GM12878 (cell line): ENCODE measurements at places on chromosomes 5 and 9. TPM values are rescaled to one million over a fixed set of nuclear protein-coding genes. Genes with fewer than 3 reads are reported as not detected.

The SMIM33 gene
- 0.19 and 0.25 TPM in 2 replicates for polyA plus RNA-seq

The SEMA6A gene
- 1.1 and 1.3 TPM in 2 replicates for polyA plus RNA-seq

The PKD2L2 gene
- 0.40 and 0.74 TPM in 2 replicates for polyA plus RNA-seq

The PCDHGA3 gene
- polyA plus RNA-seq = 0.05 and 0.17 TPM in 2 replicates

The EIF4E1B gene
- polyA plus RNA-seq = not detected in 2 replicates

The LCN1 gene
- polyA plus RNA-seq = not detected in 2 replicates

The AK1 gene
- 1.2 and 1.4 TPM in 2 replicates for polyA plus RNA-seq

The SNX30 gene
- 0.71 and 0.76 TPM in 2 replicates for polyA plus RNA-seq

The EQTN gene
- not detected in 2 replicates for polyA plus RNA-seq

The TICAM2 gene
- polyA plus RNA-seq = 2.6 and 3.3 TPM in 2 replicates

The SLC6A18 gene
- polyA plus RNA-seq = not detected in 2 replicates

The LRRC26 gene
- polyA plus RNA-seq = 0.15 and 0.33 TPM in 2 replicates

The WWC1 gene
- polyA plus RNA-seq = 0.67 and 1.6 TPM in 2 replicates

The DBH gene
- polyA plus RNA-seq = not detected in 2 replicates

The PPP3R2 gene
- polyA plus RNA-seq = not detected in 2 replicates

The INSL4 gene
- not detected in 2 replicates for polyA plus RNA-seq

The C5orf34 gene
- 11.8 and 15.1 TPM in 2 replicates for polyA plus RNA-seq

The BBLN gene
- polyA plus RNA-seq = 95.9 and 100 TPM in 2 replicates

The SHC3 gene
- not detected in 2 replicates for polyA plus RNA-seq

The PPP6C gene
- 40.2 and 41.2 TPM in 2 replicates for polyA plus RNA-seq

The HMGCS1 gene
- polyA plus RNA-seq = 22.6 and 24.0 TPM in 2 replicates

The ZCCHC10 gene
- polyA plus RNA-seq = 55.5 and 66.1 TPM in 2 replicates

The ARID3C gene
- not detected in 2 replicates for polyA plus RNA-seq

The C9orf152 gene
- polyA plus RNA-seq = not detected in 2 replicates

The SOWAHA gene
- not detected in 2 replicates for polyA plus RNA-seq

The ADRB2 gene
- 0.28 and 0.34 TPM in 2 replicates for polyA plus RNA-seq

The PCDHAC1 gene
- polyA plus RNA-seq = not detected in 2 replicates

The ACTL7B gene
- polyA plus RNA-seq = not detected in 2 replicates

The BNIP1 gene
- polyA plus RNA-seq = 24.5 and 25.0 TPM in 2 replicates

The FBXO10 gene
- polyA plus RNA-seq = 8.7 and 8.8 TPM in 2 replicates

The KCNN2 gene
- 0.21 and 0.36 TPM in 2 replicates for polyA plus RNA-seq

The NUP188 gene
- 72.9 and 74.1 TPM in 2 replicates for polyA plus RNA-seq

The PRRT1B gene
- not detected in 2 replicates for polyA plus RNA-seq

The MARCHF3 gene
- 17.4 TPM in 2 replicates for polyA plus RNA-seq

The CWC27 gene
- 53.1 and 61.9 TPM in 2 replicates for polyA plus RNA-seq

The RASGRF2 gene
- 0.19 and 0.21 TPM in 2 replicates for polyA plus RNA-seq

The ARHGEF37 gene
- 0.78 and 1.0 TPM in 2 replicates for polyA plus RNA-seq

The SLC24A2 gene
- not detected in 2 replicates for polyA plus RNA-seq

The ZFP37 gene
- 1.4 and 1.6 TPM in 2 replicates for polyA plus RNA-seq

The LCN9 gene
- not detected in 2 replicates for polyA plus RNA-seq

The TIGD6 gene
- polyA plus RNA-seq = 2.8 and 4.1 TPM in 2 replicates

The TNC gene
- polyA plus RNA-seq = 0.10 and 0.28 TPM in 2 replicates

The SSBP2 gene
- 110 and 112 TPM in 2 replicates for polyA plus RNA-seq

The NOXA1 gene
- not detected in 2 replicates for polyA plus RNA-seq

The MORN5 gene
- polyA plus RNA-seq = not detected in 2 replicates

The FAM151B gene
- polyA plus RNA-seq = 0.14 and 0.64 TPM in 2 replicates

The TOR4A gene
- polyA plus RNA-seq = 1.7 and 2.0 TPM in 2 replicates

The APBA1 gene
- polyA plus RNA-seq = not detected in 2 replicates

The GABBR2 gene
- 2.2 TPM in 1 of 2 replicates, not detected in the other for polyA plus RNA-seq

The IRX2 gene
- not detected in 2 replicates for polyA plus RNA-seq
